ENCODE measurements at places on chromosomes 1 and 21. TPM values are rescaled to one million over a fixed set of nuclear protein-coding genes. Genes with fewer than 3 reads are reported as not detected.

DNA sequence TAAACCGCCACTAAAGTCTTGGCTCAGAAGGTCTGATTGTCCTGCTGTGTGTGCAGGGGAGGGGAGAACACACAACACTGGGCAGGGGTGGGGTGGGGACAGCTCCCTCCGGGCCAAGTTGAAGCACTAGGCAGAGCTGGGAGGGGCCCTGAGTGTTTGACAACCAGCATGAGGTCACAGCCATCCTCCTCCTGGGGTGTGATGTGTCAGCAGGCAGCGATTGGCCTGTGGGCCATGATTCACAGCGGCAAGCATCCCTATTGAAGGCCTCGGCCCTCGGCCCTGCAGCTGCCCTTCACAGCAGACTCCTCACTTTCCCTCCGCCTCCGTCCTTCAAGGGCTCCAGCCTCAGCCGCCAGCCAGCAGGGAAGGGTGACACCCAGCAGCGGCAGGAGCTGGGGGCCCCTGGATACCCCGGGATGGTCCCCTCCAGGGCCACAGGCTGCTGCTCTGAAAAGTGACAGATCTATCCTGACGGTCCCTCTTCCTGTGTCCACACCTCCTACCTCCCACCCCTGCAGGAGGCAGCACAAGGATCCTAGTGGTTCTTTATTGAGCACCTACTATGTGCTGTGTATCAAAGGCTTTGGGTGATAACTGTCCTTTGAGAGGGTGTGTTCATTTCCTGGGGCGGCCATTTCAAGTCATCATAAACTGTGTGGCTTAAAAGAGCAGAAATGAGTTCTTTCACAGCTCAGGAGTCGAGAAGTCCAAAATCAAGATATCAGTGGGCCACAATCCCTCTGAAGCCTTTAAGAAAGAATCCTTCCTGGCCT, 66.0 kb upstream of the SLC25A33 start:
- no peak overlapping the region for H3K27ac ChIP-seq
- no peak for DNase-seq
- H3K4me3 ChIP-seq: no peak overlapping the region
- no peaks in the 10 kb centered on the region for H3K4me1 ChIP-seq
- no peaks in the 10 kb centered on the region for H3K27me3 ChIP-seq
- H3K36me3 ChIP-seq: no peaks in the 10 kb centered on the region

- H3K4me1 ChIP-seq: no peaks in the 10 kb centered on the region
- H3K27me3 ChIP-seq: no peaks in the 10 kb centered on the region
- H3K27ac ChIP-seq: no peak overlapping the region
These were observed 377.1 kb downstream of the LRRIQ3 start for GRCh38 chr1:73820843-73821242.

- no peak overlapping the region for H3K4me3 ChIP-seq
- H3K27ac ChIP-seq: no peak overlapping the region
- no peaks in the 10 kb centered on the region for H3K27me3 ChIP-seq
- no peaks in the 10 kb centered on the region for H3K4me1 ChIP-seq
- no peaks in the 10 kb centered on the region for H3K36me3 ChIP-seq
These were observed 8.3 kb upstream of the CYP4B1 start for GRCh38 chr1:46790446-46791101.

The SMPDL3B gene
- total RNA-seq: not detected

The FAM167B gene
- 0.45 TPM for total RNA-seq

All from CD4-positive, alpha-beta T cell (primary cell).